Frontal cortex (tissue), 4 donors: ENCODE measurements at places on chromosomes 16 and 17. TPM values are rescaled to one million over a fixed set of nuclear protein-coding genes. Genes with fewer than 3 reads are reported as not detected.

DNA sequence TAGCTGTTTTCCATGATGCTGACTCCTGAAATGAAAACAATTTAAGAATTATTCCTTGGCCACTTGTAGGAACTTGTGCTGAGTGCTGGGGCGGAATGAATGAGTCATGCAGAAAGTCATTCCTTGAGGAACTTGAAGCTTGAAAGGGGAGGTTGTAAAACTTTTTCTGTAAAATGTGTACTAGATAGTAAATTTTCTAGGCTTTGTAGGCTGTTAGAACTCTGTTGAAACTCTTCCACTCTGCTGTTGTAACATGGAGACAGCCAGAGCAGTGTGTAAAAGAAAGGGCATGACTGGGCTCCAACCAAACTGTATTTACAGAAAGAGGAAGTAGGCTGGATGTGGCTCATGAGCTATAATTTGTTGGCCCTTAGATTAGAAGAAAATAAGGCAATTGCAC is 46.1 kb downstream of the ABCA8 start:
- DNase-seq: peak; percentile 8

DNA sequence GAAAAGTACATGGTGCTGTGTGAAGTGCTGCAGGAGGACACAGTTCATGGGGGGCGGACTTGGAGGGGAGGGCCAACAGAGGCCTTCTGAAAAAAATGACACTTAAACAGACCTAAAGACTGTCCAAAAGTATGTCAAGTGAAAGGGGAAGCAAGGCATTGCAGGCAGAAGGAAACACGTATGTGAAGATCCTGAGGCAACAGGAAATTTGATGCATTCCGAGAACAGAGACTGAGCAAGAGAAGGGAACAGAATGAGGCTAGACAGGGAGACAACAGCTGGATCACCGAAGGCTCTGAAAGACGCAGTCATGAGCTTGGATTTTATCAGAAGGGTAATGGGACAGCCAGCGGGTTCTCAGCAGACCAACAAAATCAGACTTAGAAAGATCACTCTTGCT is 1.1 kb downstream of the IFT20 start:
- no peak for DNase-seq

- DNase-seq: no peak
Observed at GRCh38 chr17:76196675-76197074, 43.6 kb downstream of the RNF157 start.

DNA sequence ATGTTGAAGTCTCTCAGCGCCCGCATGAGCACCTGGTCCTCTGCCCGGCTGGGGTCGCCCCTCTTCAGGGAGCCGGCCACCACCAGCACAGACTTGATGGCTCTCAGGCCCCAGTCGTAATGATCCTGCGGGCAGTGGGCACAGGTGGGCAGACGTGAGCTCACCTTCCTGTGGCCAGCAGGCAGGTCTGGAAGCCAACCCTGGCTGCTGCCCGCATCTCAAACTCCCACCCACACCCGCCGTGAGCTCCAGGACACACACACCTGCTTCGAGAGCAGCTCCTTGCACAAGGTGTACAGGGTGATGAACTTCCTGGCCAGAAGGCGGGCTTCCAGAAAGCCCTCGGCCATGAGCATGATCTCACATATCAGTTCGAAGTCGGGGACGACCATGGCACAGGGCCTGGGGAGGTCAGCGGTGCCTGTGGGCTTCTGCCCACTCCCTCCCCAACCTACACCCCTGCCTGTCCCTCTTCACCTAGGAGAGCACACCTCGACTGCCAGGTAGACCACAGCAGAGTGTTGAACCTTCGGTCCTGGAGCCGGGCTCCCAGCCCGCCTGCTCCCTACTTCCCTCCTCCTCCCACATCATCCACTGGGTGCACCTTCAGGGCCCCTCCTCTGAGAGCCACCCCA is 82.4 kb downstream of the DNAH17 start:
- DNase-seq: no peak

GRCh38 chr16:946048-946395 is 24.8 kb downstream of the LMF1 start:
- no peak for DNase-seq

- DNase-seq: no peak
Observed at GRCh38 chr16:25988084-25988483, 296.3 kb downstream of the HS3ST4 start.

GRCh38 chr17:77450742-77451244 is 310.0 kb downstream of the SEC14L1 start:
- no peak for DNase-seq

GRCh38 chr17:17179371-17179827 is 26.7 kb downstream of the PLD6 start:
- no peak for DNase-seq

- DNase-seq: no peak
Observed at GRCh38 chr16:86520317-86521210, 10.2 kb downstream of the FOXF1 start.

- DNase-seq: no peak
Observed at GRCh38 chr16:51898872-51899271, 648.1 kb downstream of the TOX3 start.

DNA sequence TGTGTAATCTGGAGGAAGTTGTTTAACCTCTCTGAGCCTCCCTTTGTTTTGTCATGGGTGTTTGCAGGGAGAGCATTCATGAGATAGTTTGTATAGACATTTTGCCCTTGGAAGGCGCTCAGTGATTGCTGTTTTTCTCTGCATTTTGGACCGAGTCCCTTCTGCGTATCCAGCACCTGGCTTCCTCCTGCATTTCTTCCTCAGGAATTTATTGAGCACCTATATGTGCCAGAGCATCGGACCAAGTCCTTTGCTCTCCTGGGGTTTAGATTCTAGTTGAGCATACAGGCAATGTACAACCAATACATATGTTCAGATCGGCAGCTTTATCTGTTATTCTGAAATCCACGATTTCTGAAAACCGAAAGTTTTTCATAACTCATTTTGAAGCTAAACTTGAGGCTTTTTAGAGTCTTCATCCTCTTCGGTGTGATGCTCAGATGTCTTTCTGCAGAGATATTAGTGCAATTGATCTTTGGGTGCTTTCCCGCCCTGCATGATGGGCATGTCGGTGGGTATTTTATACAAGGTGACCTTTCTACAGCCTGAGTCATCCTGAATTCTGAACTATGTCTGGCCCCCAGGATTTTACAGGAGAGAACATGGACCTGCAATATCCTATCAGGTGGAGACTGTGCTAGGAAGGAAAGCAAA is 4.1 kb downstream of the IL4R start:
- no peak for DNase-seq

DNA sequence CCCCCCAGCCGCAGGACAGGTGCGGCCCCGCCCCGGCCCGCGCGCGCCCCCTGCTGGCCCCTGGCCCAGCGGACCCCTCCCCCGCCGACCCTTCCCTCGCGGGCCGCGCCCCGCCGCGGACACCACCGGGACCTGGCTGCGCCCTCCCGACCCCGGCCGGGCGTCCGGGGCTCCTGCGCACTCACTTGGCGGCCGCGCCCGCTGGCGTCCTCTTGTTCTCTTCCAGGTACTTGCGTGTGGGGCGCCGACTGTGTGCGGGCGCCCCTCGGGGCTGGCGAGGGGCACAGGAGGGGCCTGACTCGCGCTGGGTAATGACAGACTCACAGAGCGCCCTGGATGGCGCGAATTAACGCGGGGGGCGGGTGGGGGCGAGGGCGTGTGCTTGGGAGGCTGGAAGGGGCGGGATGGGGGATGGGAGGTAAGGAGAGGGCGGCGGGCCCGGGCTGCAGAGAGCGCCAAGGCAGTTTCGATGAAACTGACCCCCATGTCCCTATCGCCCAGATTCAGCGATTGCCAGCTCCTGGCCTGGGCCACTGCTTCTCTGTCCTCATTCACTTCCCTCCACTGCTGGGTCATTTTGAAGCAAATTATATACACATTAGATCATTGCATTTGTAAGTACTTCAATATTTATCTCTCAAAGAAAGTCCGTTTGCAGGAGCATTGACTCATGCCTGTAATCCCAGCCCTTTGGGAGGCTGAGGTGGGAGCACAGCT is 445 bp upstream of the DBNDD1 start:
- peak; percentile 70 for DNase-seq

DNA sequence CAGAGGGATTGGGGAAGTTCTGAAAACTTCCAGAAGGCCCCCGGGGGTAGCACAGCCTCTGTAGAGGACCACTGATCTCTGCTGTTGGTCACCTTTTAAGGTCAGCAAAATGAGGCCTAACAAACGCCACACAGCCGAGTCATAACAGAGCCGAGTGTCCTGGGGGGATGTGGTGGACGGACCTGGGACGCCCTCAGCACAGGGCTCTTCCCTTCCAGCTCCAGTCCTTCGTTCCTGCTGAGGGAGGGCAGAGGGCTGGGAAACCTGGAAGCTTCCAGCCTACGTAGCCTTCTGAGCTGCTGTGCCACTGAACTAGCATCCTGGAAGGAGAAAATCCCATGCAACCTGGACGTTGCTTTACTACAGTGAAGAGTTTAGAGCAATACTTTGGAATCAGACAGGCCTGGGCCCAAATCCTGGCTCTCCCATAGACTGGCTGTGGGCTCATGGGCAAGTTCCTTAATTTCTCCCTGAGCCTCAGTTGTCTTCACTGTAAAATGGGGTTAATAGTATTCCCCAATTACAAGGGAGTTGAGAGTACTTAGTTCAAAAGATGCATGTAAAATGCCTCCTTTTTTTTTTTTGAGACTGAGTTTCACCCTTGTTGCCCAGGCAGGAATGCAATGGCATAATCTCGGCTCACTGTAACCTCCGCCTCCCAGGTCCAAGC is 34.4 kb upstream of the ZCCHC14 start:
- DNase-seq: no peak

DNA sequence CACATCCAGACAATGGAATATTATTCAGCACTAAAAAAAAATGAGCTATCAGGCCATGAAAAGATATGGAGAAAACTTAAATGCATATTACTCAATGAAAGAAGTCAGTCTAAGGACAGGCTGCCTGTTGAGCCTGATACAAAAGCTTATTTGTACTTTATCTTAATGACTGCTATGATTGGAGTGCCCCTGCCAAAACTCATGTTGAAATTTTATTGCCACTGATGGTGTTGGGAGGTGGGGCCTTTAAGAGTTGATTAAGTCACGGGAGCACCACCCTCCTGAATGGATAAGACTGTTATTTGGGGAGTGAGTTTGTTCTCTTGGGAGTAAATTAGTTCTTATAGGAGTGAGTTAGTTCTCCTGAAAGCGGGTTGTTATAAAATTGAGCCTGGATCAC is 9.9 kb downstream of the C17orf67 start:
- DNase-seq: no peak

DNA sequence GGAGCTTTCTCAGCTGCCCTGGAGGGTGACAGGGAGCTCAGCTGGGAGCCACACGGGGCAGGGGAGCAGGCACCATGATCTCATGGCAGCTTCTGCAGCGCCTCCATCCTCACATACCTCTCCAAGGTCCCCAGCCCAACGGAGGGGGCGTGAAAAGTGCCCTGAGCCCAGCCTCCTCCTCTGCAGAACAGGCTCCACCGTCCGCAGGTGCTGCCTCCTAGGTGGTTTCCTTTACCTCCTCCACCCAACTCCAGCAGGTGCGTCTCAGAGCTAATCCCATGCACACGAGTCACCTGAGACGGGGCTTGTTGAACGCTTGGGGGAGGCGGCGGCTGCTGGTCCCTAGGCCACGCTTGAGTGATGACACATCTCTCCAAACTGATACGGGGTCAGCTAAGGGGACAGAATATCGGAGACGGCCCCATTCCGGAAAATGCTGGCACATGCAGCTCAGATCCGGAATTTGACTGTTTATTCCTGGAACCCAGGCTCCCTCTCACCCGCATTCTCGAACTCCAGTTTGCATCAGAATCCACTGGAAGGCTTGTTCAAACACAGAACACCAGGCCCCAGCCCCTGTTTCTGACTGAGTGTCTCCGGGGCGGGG is 387 bp upstream of the SLC38A8 start:
- no peak for DNase-seq

DNA sequence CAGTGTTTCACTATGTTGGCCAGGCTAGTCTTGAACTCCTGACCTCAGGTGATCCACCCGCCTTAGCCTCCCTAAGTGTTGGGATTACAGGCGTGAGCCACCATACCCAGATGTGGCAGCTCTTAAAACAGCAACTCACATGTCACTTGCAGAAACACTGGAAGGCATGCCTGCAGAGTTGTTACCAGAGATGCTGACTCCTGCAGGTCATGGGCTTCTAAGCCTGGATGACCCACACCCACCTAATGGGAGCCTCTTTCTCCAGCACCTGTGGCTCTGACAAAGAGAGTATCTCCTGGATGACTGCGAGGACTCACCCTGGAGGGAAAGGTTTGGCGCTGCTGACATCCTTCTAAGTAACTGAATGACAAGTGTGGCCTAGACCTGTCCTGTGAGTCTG is 11.2 kb upstream of the RFWD3 start:
- DNase-seq: no peak

GRCh38 chr17:9292561-9292941 is 271.2 kb downstream of the NTN1 start:
- no peak for DNase-seq

GRCh38 chr16:27374221-27374803 is 27.7 kb upstream of the IL21R start:
- DNase-seq: no peak

DNA sequence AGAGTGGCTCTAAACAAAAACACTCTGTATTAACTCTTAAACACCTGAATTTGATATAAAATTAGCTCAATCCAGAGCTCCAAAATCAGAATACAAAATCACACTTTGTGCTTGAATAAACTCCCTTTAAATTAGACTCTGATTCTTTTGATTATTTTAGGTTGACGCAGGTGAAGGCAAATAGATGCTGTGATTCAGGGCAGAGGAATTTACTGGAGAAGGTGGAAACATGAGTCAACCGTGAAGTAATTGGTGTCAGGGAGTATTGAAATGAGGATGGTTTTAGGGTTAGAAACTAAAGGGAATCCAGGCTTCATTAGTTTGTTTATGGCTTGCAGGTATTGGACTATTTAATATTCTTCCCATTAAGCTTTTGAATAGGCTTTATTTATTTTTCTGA is 37.1 kb upstream of the TEKT1 start:
- no peak for DNase-seq

Gene SBK1
- 13.9 TPM for total RNA-seq

Gene TAC4
- not detected for total RNA-seq

Gene ABCC11
- 0.41 TPM for total RNA-seq

Gene PHOSPHO1
- 1.6 TPM for total RNA-seq

Gene ABCC6
- total RNA-seq: 0.41 TPM

Gene KCNJ2
- 13.5 TPM for total RNA-seq

Gene FOXL1
- total RNA-seq: 0.82 TPM
